ENCODE measurements at places on chromosomes 1 and 21. TPM values are rescaled to one million over a fixed set of nuclear protein-coding genes. Genes with fewer than 3 reads are reported as not detected.

The GUCA2B gene
- not detected for total RNA-seq

The GJA9 gene
- not detected for total RNA-seq

The DMRTA2 gene
- total RNA-seq, result not detected

The B3GALT5 gene
- total RNA-seq, result 7.8 TPM

The PRAMEF1 gene
- not detected for total RNA-seq

The AVPR1B gene
- total RNA-seq, result not detected

The COL16A1 gene
- total RNA-seq, result 5.2 TPM

The COL9A2 gene
- 6.7 TPM for total RNA-seq
